ENCODE measurements at places on chromosomes 11 and 22.

DNA sequence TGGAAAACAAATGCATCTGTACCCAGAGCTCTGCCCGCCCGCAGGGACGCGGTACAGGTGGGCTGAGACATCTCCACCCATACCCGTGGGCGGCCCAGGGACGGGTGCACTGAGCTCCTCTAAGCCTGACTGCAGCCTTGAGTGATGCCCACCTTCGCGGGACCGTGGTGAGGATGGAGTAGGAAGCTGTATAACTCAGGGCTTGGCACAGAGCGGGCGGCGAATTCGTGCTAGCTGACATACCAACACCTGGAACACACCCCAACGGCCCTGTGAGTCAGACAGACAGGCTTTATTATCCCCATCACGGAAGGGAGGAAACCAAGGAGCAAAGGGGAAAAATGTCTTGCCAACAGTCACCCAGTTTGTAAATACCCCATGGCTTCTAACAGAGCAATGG, 61.9 kb downstream of the SMCO4 start:
- DNase-seq, result no peak

DNA sequence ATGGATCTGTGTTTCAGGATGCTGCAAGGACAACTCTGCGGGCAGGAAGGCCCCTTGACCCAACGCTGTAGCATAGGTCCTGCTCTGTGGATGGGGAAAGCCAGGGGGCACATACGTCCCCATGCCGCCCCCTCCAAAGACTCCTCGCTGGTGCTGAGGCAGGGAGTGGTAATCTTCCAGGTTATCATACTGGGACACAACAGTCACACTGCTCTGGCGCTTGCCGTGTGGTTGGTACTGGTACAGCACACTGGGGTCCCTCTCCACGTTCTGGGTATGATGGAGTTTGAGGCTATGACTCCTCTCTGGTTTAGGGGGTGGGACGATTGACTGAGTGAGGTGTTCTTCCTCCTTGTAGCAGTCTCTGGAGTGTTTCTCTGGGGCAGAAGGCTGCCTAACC, 26.2 kb upstream of the TP53AIP1 start:
- DNase-seq, result no peak

GRCh38 chr11:22194306-22194705, 1.4 kb downstream of the ANO5 start:
- DNase-seq, result no peak

DNA sequence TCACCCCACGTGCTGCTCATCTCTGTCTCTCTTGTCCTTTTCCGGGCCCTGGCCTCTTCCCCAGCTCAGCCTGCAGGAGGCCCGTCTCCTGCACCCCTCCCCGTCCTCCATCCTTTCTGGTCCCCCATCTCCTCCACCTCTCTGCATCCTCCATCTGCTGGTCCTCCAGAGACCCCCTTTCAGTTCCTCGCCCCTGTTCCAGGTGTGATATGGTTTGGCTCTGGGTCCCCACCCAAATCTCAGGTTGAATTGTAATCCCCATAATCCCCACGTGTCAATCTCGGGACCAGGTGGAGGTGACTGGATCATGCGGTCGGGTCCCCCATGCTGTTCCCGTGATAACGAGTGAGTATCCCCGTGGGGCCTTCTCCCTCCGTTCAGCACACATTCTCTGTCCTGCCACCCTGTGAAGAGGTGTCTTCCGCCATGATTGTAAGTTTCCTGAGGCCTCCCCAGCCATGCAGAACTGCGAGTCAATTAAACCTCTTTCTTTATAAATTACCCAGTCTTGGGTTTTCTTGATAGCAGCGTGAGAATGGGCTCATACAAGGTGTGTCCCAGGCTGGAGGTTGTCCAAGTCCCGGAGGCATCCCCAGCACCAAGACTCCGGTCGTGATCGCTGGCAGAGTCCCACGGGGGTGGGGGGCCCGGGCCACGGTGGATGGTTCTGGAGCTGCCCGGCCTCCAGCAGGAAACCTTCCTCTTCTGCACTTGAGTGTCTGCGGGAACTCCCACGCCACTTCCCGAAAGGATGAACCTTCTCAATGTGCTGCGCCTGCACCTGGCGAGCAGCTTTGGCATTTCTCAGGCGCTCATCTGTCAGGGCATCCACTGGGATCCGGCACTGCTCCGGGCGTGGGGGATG, 29.0 kb upstream of the TOLLIP start:
- no peak for DNase-seq

GRCh38 chr11:63212742-63213141, 30.7 kb downstream of the SLC22A25 start:
- peak; percentile 19 for DNase-seq

GRCh38 chr11:3880724-3881123, 25.3 kb downstream of the STIM1 start:
- DNase-seq, result peak; percentile 32

- no peak for DNase-seq
Measured at GRCh38 chr11:35486446-35486845, 39.0 kb downstream of the PAMR1 start.

GRCh38 chr11:848380-848931, 5.8 kb downstream of the TSPAN4 start:
- no peak for DNase-seq

GRCh38 chr11:109425554-109425953, 3.6 kb downstream of the C11orf87 start:
- DNase-seq, result no peak

- no peak for DNase-seq
Measured at GRCh38 chr22:27269751-27270543, 531.6 kb downstream of the MN1 start.

DNA sequence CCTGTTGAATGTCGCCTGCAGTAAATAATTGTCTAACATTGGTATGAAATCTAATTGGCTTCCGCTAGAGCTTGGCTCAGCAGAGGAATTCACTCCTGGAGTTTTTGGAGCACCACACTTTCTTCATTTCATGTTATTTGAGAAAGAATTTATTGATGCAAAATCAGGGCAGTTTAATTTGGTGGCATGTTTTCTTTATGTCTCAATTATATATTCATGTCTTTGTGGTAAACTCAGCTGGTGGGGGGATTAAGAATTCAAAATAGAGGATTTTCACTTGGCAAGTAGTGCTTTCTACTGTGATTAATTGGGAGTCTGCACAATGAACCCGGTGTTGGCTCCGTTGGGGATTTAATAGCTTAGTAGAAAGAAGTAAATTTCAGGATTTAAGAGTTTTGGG, 784.4 kb downstream of the NTM start:
- DNase-seq, result peak; percentile 2

DNA sequence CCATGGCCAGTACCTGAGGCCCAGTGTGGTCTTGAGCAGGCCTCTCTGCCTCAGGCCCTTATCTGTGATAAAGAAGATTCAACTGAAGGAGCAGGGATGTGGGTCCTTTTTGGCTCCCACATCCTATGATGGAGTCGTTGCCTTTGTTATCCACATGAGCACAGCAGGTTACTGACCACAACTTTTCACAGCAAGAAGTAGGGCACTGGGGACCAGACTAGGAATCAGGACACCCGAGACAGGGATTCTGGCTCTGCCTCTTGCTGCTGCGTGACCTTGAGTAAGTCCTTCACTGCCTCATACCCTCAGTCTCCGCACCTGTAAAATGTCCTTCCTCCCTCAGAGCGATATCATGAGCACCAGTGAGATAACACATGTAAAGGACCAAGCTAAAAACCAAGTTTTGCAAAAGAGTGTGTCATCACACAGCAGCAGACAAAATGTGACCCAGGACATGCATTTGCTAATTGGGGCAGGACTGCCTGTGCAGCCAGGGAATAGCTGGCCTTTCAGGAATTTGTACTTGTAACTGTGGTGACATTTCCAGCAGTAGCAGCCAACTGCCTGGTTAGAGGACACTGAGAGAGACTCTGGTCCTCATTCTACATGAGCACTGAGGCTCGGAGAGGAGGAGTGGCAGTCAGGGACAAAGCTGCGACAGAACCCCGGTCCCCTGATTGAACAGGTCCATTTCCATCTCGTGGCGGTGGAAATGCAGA, 13.2 kb upstream of the SMIM35 start:
- no peak for DNase-seq

DNA sequence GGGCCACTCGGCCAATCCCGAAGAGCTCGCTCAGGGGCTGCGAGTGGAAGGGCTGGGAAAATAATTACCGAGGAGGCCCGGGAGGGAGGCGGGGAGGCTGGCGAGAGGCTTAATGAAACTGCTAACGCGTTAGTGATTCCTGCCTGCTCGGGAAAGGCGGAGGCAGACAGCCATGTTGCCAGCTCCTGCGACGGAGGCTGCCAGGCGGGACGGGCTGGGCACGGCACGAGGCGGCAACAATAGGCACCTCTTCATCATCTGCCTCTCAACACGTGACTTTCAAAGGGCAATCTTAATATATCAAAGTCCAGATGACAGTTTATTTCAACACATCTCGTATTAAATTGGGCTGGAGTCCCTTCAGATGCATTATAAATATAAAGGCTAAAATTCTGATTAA, 68.0 kb upstream of the TCF20 start:
- no peak for DNase-seq

- DNase-seq, result peak; percentile 71
Measured at GRCh38 chr22:38467904-38468442, at the start of gene KDELR3. TSS of gene KDELR3 (plus strand) at chr22:38468096. CDS start at chr22:38468234, 138 bp downstream.

DNA sequence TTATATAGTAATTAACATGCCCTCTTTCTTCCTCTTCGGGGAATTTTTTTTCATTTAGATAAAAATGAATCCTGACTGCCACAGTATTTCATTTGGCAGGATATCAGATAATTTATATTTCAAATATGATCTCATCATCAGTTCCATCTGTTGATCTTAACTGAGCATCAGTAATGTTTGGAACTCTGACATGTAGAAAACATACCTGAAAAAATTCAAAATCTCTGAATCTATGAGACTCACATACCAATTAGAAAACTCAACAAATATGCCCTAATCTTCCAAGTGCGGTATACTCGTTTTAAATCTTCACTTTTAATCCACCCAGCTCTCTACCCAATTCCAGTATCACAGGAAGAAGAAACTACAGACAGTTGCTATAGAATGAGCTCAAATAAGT, 161.9 kb downstream of the MSANTD4 start:
- DNase-seq, result no peak

DNA sequence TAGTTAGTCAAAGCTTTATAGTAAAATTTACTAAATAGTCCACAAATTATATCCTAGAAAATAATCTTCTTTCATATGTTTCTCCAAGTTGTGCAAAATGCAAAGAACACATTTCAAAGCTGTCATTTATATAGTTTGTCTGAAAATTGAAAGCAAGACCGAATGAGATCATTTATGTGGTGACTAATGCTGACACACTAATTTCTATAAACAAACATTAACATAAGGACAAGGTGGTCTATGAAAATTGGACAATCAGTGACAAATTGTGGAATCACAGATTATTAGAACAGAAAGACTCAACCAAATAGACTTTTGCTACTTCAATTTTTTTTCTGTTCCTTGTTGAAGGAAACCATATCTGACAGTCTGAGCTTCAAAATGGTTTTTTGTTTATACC, 1056.1 kb downstream of the LRRC4C start:
- no peak for DNase-seq

DNA sequence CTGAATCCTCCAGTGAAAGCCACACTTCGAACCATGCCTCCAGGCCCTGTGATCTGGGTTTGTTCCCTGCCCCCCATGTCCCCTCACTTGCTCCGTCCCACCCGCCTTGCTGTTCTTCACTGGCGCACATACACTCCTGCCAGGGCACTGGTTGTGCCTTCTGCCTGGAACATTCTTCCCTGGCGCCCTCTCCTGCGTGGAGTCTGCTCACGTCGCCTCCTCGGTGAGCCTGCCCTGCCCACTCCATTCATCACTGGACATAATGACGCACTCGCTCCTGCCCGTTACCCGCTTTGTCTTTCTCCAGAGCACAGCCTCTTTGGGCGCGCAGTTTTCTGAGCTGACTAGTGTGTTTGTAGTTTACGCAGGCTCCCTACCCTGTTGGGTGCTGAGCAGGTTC, 21.0 kb upstream of the MIEF1 start:
- DNase-seq, result no peak

- DNase-seq, result no peak
Measured at GRCh38 chr11:106828976-106829375, 189.3 kb downstream of the GUCY1A2 start.

DNA sequence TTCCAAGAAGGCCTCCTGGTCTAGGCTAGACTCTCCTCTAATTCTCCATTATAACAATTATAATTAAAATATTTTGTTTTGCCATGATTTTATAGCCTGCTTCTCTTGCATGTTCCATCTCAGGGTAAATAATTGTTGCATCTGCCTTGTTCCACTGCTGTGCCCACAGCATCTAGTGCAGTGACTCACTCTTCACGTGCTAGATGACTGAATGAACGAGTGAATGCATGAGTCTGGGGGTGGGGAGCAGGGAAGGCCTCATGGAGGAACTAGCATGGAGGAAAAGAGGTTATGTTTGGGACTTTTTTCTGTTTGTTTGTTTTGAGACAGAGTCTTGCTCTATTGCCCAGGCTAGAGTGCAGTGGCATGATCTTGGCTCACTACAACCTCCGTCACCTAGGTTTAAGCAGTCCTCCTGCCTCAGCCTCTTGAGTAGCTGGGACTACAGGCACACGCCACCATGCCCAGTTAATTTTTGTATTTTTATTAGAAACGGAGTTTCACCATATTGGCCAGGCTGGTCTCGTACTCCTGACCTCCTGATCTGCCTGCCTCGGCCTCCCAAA, 5.2 kb upstream of the OAF start:
- DNase-seq, result peak; percentile 52

Measured in fibroblast of upper back skin (primary cell).